ENCODE measurements at places on chromosomes 1 and 21.

DNA sequence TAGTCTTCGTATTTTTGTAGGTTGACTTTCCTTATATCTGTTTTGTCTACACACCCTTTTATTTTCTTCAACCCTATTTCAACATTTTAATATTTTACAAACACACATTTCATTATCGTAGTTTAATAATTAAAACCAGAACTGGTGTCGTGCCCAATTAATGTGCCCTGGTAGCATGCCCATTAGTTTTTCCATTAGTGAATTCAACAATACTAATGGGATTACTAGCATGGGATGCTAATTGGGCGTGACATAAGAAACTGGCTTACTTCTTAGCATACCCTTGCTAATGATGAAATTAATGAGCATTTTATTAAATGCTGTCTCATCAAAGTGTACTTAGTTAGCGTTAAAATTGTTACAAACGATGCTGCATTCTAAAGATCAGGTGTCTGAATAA, 332.7 kb downstream of the USH2A start:
- no peak for DNase-seq

- DNase-seq, result no peak
These were observed 57.0 kb downstream of the SLC22A15 start for GRCh38 chr1:116033322-116033721.

- DNase-seq, result no peak
These were observed 33.4 kb downstream of the QSOX1 start for GRCh38 chr1:180188091-180188506.

GRCh38 chr1:215672482-215672881, 105.4 kb downstream of the KCTD3 start:
- no peak for DNase-seq

DNA sequence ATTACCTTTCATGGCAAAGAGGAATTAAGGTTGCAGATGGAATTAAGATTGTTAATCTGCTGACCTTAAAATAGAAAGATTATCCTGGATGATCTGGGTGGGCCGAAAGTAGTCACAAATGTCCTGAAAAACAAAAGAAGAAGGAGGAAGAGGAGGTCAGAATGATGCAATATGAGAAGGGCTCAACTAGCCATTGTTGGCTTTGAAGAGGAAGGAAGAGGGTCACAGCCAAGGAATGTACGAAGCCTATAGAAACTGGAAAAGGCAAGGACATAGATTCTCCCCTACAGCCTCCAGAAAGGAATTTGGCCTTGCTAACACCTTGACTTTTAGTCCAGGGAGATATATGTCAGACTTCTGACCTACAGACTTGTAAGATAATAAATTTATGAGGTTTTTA, 39.4 kb upstream of the FMOD start:
- DNase-seq, result no peak

DNA sequence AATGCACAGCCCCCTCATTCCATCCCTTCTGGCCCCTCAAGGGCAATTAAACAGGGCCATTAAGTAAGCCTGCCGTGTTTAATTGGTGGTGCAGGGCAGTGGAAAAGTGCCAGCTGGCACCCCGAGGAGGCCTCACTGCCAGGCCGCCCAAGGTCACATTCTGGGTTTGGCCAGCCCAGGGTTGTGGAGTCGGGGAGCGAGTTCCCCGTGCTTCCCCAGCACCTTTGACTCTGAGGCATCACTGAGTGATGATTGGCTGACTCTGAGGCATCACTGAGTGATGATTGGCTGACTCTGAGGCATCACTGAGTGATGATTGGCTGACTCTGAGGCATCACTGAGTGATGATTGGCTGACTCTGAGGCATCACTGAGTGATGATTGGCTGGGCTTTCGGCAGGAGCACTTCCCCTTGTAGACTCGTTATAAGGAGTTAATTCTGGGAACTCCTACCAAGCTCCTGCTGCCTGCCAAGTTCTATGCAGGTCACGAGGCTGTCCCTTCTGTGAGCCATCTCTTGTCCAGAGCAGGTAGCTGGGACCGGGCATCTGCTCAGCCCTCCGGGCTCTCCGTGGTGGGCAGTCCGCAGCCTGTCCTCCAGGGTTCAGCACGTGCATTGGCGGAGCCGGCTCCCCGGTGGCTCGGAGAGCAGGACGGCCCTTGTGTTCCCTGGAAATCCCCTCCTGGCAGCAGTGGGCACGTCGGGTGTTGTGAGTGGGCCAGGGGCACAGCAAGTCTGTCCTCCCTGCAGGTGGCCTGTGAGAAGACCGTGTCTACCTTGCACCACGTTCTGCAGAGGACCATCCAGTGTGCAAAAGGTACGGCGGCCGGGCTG, 20.9 kb downstream of the CSTB start:
- no peak for DNase-seq

- no peak for DNase-seq
These were observed 292.0 kb upstream of the PLXNA2 start for GRCh38 chr1:208536212-208536611.

DNA sequence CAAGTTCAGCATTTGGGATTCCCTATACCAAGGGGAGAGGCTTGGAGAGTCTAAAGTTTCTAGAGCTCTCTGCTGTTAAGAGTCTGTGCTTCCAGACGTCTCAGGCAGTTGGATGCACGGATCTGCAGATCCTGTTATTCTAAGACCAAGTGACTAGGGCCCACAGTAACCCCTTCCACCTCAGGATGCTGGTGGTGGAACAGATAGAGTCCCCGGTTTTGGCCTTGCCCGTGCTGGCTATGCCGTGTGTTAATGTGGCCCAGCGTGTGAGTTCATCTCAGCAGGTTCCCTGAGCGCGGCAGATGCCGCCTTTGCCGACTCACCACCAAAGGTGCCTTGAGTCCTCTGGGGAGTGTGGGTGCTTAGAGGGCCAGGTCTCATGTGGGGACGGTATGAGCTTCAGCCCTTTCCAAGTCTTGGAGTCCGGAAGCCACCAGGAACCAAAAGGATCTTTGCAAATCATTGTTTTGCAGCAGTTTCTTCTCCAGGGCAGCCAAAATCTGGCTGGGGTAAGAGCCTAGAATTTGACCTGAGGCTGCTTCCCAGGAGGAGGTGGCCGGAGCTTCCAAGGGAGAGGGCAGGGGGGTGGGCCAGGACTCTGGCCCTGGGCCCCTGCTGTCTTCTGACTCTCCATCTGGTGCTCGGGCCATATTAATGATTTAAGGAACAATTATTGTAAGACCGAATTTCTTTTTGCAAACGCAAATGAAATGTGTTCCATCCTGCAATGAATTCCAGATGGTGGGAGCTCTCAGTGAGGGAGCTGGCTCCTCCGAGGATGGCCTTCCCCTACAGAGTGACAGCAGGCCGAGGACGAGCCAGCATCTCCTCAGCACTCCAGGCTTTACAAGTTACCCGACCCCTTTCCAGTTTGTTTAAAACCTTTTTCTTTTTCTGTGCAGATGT, 205.7 kb downstream of the FOXD2 start:
- DNase-seq, result no peak

DNA sequence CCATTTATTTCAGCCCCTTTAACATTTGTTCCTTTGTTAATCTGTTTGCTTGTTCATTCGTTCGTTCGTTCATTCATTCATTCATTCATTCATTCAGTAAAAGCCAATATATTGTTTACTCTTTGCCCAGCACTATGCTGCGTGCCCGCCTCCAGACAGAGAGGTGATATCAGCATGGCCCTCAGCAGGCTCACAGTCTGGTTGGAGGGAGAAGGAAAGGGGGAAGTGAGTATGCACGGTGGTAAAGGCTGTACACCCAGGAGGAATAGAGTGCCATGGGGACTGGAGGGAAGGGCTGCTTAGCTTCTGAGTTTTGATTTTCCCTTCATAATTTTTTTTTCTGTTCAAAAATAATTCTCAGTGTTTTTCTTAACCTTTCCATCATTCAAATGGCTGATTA, 144.7 kb downstream of the NOS1AP start:
- DNase-seq, result no peak

DNA sequence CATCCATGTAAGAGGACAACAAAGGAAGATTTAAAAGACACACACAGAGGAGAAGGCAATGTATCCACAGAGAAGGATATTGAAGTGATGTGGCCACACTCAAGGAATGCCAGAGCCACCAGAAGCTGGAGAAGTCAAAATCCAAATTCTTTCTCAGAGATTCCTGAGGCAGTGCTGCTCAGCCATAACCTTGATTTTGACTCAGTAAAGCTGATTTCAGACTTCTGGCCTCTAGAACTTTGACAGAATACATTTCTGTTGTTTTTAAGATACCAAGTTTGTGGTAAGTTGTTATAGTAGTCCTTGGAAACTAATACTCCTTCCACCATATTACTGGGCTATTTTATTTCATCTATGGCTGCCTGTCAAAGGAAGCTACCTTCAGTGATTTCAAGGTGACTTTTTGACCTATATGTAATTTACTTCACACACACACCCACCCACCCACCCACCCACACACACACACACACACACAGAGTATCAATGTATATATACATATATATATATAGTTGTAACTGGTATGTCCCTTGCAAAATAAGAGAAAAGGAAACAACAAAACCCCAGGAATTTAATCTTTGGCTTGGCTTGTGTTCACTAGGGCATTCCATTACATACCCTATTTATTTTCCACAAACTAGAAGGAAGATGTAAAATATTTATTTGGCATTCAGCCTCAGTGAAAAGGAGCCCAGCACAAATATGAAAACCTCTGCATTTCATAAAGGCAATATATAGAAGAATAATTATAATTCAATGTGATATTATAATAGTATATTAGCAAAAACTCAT, 142.1 kb upstream of the PTGFR start:
- no peak for DNase-seq

- DNase-seq, result no peak
These were observed 27.6 kb upstream of the SLC16A1 start for GRCh38 chr1:112983537-112984131.

DNA sequence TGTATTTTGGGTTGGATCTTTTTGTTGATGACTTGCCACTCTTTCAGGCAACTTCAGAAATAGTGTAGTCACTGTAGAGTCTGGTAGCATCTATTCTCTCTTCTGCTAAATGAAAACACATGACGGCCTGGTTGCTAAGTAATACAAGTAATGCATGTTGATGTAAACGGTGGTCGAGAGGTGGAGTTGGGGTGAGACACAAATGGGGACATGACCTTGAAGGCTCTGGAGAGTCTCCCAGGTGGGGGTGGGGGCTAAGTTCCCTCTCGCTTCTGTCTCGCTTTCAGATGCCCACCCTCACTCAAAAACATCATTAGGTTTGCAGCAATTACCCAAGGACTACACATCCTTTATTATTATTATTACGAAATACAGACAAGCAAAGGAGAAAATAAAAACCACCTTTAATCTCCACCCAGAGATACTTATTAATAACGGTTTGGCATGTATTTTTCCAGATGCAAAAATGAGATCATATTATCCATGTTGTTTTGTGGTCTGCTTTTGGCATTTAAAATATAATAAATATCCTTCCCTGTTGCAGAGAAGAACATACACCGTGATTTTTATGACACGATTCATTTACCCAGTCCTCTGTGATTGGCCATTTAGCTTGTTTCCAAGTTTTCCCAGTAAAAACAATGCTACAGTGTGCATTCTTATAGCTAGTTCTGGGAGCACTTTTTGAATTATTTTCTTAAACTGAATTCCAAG, 138.1 kb downstream of the MIS18A start:
- DNase-seq, result no peak

DNA sequence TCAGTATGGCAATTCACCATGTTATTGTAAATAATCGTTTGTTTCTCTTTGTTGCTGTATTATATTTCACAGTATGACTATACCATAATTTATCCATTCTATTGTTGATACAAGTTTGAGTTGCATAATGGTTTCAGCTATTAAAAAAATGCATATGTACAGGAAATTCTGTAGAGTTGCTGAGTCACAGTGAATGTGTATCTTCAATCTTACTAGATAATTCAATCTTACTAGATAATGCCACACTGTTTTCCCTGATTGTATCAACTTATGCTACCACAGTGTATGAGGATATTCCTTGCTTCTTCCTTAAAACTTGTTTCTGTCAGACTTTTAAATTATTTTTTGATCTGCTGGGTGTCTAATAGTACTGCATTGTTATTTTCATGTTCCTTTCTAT, 3.5 kb upstream of the COA6 start:
- no peak for DNase-seq

GRCh38 chr1:71364236-71364635, 283.4 kb upstream of the ZRANB2 start:
- no peak for DNase-seq

DNA sequence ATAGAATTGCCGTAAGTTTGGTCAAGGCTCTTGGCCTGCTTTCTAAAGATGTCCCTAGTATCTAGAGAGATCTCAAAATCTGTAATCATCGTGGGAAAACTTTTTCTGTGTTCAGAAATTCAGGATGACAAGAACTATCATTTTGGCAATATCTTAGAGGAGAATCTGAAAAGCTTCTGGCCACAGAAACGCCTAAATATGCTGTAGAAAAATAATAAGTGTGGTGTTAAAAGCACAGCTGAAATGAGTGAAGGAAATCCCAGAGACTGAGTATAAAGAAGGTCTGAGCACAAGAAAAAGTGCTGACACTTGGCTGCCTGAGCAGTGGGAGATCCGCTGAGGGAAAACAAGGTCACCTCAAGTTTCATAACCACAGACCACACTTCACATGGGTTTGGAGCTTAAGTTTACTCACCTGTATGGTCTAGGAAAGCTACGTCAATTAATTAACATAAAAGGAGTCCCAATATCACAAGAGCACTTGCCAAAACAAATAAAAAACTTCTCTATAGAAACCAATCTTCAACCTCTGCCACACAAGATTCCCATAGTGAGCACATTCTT, 235.2 kb upstream of the IRF2BP2 start:
- DNase-seq, result no peak

DNA sequence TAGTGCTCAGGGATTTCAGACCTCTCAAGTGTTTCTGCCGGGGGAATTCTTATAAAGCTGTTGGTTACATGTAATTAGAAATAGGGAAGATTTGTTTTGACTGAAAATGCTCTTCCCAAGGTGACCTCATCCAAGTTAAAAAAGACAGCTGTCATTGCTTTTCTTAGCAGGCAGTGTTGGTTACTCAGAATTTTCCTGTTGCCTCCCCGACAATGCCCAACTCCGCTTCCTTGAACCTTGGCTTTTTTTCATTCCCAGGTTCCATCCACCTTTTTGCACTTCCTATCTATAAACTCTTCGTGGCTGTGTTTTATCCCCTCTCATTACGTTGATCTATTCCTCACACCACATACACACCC, 825 bp upstream of the DPH5 start:
- no peak for DNase-seq

GRCh38 chr1:29684141-29684540, 447.8 kb downstream of the PTPRU start:
- DNase-seq, result no peak

GRCh38 chr1:167152192-167152876, 58.5 kb downstream of the STYXL2 start:
- DNase-seq, result no peak

DNA sequence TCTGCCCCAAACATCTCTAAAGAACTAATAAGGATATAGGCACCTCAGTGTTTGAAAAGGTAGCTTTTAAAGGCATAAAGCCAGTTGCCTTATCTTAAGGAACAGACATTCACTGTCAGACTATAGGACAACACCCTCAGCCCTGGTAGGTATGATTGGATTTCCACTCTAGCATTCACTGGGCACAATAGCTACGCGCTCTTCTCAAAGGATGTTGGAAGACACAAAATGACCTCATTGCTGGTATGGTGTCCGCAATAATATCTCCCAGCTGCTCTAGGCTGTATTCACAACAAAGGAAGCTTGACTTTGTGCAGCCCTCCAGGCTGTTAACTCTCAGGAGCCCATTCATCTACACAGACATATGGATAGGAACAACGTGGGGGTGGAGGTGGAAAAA, 119.4 kb upstream of the CXADR start:
- DNase-seq, result no peak
